Activated CD8-positive, alpha-beta memory T cell treated with anti-CD3 and anti-CD28 coated beads, Interleukin-2, amount 50 U/mL, for 4 hours (primary cell): ENCODE measurements at places on chromosomes 6 and 20.

- DNase-seq = no peak
Measured at GRCh38 chr6:116034327-116034726, 26.4 kb downstream of the FRK start.

DNA sequence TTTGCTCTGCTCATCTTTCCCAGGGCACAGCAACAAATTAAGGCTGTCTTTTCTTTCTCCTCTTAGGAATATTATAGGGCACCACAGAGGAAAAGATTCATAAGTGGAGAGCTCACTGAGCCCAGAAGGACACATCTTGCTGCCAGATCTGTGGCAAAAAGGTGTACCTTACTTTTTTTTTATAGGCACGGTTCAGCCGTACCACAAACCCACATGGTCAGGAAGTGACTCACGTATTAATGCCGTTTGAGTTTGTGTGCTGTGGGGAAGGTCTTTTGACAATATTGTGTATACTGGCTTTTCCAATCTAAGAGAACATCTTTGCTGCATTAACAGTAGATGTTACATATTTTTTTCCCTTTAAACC lies 28.4 kb downstream of the PAQR8 start:
- peak; percentile 39 for DNase-seq

GRCh38 chr6:21847711-21848480 lies 254.3 kb downstream of the SOX4 start:
- no peak for DNase-seq

DNA sequence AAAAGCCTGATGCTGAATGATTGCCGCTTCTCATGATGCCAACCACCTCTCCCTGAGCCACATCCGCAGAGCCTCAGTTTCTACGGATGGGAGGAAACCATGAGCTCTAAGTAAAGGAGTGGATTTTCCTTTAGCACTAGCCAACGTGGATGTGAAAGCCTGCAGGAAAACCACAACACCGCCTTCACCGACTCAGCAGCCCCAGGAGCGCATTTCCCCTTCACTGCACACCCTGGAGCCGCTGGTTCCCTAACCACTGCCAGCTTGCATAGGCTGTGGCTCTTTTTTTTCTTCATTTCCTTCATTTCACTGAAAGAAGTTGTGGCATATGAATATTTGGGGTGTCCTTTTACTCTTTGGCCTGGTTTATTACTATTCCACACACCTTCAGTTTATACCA lies 50.5 kb upstream of the SSTR4 start:
- DNase-seq = no peak

DNA sequence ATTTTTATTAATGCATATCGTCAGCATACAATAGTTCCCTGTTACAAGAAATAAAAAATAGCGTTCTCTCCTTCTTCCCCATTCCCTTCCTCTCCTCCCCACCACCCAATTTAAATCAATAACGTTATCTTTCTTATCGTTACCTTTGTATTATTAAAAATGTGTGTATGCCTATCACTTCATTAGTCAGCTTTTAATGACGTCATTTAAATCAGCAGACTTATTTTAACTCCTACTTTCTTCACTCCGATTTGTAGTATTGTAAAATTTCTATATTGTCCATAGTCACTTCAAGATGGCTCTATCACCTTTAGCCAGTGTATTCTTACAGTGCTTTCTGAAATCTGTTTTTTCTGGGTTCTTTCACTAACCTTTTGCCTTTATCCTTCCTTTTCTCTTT lies 89.1 kb downstream of the MKKS start:
- no peak for DNase-seq

DNA sequence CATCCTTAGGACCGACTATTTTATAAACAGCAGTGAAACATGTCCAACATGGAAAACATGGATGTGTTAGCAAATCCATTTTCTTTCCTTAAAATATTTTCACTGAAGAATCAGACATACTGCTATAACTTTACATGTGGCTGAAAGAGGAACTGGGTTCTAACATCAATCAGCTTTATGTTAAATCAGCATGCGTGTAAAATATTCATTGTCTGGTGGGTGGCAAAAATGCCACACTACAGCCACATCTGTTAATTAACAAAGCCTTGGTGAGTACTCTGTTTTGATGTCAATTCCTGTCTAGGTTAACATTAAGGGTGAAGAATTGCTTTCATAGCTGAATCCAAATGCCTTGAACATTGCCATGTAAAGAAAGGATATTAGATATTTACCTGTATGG lies 222.6 kb upstream of the CEP162 start:
- no peak for DNase-seq

DNA sequence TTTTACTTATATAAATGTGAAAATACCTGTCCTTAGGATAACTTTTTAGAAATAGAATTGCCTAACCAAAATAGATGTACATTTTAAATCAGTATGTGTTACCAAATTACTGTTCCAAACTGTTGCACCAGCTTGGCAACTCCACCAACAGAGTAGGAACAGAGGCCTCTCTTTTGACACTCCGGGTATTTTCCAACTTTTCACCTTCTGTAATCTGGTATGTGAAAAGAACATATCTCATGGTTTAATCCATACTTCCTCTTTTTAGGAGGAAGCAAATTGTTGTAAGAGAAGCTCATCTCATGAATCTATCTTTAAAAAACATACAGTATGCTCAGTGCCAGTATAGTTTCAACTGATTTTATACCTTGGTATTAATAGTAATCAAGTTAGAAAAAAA lies 24.9 kb downstream of the RNF144B start:
- no peak for DNase-seq

DNA sequence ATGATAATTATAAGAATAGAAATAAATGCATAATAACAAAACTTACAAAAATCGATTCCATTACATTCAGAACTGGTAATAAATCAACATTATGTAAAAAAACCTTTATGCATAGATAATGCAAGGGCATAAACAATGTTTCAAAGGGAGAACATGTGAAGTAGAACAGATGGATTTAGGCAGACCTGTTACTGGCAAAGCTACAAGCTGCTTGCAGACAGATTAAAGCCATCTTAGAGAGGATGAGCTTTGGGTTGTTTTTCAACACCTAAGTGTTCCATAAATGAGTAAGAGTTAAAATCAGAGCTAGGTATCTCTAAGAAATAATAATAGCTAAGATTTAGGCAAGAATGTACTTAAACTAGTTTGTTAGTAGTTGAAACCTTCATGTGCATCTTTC lies 37.2 kb downstream of the SNAP25 start:
- no peak for DNase-seq

DNA sequence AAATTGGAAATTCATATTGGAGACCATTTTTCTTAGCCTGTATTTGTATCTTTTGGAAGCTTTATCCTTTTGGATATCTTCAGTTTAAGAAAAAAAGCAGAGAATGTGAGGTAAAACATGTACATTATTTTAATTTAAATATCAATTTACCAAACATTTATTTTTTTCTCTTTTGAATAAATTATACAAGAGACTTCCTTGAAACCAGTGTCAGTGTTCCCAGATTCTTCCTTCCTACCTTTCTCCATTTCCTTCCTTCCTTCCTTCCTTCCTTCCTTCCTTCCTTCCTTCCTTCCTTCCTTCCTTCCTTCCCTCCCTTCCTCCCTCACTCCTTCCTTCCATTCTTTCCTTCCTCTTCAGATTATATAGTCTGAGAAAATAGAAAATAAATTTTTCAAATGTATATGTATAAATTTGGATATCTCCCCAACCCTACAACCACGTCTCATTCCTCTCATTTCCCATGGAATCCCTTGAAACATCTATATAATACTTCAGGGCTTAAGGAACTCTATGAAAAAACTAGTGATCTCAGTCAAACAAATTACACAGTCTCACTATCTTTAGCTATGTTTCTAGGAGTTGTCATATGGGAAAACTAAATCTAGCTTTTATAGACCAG lies 528.4 kb downstream of the GRIK2 start:
- DNase-seq = no peak

DNA sequence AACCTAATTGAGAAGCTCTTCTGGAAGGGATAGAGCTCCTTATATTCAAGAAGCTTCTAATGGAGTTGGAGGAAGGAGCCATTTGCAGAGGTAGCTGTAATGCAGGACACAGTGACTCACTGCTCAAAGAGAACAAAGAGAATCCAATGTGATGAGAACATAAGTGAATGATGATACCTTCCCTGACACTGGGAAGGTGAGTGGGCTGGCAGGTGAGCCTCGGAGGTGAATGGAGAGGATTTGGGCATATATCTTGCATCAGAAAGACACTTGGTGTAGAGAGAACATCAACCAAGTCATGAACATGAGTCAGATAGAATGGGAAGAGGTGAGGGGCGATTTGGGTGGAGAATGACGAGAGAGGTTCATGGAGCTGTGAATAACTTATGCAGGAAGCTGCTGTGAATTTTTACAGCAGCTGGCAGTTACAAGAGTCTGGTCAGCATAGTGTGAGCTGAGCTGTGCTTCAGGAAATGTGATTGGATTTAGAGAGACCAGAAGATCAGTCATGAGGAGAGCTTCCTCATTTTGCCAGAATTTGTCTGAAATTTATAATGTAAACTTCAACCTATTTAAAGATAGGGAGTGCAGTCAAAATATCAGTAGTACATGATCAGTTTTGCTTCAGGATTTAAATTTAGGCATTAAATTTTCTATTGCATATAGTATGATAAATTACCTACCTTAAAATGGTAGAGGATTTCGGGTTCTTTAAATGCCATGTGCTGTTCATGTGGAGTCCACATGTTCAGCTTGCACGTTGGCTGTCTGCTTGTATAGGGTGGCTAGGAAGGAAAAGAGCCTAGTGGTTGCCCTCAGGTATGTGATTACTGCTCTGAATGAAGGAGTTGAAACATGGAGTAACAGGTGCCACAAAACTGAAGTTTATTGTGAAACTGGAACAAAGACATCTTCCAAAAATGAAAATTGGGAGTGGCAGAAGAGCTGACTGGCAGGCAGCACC lies 59.2 kb upstream of the KIF25 start:
- DNase-seq = no peak

GRCh38 chr6:73969971-73970970 lies 274.3 kb downstream of the CD109 start:
- no peak for DNase-seq

- DNase-seq = no peak
Measured at GRCh38 chr6:98787961-98788360, 46.4 kb upstream of the POU3F2 start.

- DNase-seq = no peak
Measured at GRCh38 chr6:52209770-52210169, 23.6 kb downstream of the IL17A start.

DNA sequence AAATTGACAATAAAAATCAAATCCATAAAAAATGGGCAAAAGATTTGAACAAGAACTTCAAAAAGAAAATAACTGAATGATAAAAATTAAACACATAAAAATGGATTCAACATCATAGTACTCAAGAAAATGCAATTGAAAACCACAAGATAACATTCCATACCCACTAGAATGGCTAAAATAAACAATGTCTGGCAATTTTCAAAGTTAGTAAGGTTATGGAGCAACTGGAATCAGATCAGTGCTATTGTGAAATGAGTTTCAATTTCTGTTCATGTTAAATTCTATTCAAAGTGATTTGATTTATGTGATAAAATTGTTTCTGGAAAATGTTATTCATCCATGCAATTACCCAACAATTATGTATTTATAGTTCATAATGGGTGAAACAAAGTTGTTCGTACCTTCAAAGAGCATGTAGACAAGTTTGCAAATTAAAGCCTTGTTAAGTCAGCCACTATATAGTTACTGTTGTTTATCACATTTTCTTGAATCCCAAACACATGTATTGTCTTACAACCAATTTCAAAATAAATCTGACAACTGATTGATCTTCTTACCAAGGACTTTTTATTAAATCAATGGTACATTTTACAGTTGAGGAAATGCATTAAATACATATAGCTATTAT lies 151.5 kb upstream of the CENPW start:
- no peak for DNase-seq

- no peak for DNase-seq
Measured at GRCh38 chr6:90168693-90169131, 127.9 kb downstream of the BACH2 start.

DNA sequence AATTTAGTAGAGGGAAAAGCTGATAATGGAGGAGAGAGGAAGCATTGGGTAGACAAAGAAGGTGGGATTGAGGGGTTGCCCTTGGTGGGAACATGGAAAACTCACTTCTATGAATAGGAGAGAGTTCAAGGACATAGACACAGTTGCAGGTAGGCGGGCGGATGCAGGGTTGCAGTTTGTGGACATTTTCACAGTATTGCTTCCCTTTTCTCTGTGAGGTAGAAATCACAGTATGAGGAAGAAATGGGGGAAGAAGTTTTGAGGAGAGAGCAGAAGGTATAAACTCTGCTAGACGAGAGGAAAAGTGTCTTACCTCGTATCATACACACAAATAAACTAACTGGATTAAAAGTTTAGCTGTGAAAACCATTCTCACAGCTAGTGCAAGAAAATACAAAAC lies 200.7 kb upstream of the ECI2 start:
- no peak for DNase-seq

DNA sequence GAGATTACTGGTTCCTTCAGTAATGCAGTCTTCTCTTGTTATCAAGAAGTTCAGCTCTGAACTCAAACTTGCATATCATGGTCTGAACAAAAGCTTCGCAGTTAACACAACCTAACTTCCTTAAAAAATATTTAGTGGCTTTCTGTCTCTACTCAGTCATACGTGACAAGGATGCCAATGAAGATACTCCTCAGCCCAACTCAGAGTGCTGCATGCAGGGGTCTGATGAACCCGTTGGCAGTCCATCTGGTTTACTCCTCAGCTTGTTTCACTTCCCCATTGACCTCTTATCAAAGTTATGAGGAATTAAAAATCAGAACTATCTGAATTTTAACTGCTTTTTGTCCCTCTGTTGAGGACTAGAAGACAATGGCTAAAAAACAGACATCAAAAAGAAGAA lies 56.6 kb upstream of the RIN2 start:
- no peak for DNase-seq

DNA sequence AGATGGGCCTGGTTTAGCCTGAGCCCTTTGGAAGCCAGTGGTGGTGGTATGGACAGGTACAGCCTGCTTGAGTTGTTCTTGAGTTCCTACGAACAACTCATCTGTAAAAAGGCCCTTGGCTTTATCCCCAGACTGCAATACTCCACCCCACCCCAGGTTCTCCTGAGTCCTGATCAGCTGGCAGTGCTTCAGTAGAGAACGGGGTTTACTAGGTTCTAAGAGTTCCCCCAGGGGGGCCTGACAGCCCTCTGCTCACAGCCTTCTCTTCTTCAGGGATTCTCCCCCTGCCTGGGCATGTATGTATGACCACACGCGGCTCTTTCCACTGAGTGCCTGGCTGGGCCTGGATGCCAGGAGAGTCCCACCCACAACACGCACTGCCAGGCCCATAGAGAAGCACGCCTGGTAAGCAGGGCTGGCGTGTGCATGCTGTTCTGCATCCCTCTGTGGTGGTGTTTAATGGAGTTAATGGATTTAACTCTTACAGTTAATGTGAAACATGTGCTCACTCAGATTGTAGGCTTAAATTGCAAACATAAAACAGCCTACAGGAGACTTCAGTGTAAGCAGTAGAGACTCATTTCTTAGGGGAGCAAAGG lies 44.3 kb upstream of the SLC4A11 start:
- DNase-seq = no peak

DNA sequence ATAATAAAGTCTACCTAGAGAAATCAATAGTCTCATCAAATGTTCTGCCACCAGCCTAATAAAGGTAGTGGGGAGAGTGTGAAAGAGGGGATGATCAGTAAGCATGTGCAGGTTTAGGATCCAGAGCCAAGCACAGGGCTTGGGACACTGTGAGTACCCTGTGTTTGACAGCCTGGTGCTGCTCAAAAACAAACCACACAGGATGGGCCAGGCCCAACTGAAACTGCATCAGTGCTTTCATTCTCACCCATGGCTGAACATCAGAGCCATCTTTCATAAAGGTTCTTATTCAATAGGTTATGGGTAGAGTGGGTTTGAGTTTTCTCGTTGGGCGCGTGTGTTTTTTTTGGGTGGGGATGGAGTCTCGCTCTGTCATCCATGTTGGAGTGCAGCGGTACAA lies 87.3 kb upstream of the NHSL1 start:
- DNase-seq = no peak
